ENCODE measurements at places on chromosomes 2 and 18. TPM values are rescaled to one million over a fixed set of nuclear protein-coding genes. Genes with fewer than 3 reads are reported as not detected.

Gene CCDC74B
- total RNA-seq: 2.3 TPM

Gene DPYSL5
- total RNA-seq: not detected

Gene TLX2
- total RNA-seq: under 0.01 TPM

Gene UCN
- 1.1 TPM for total RNA-seq

Gene WNT10A
- under 0.01 TPM for total RNA-seq

Gene ZAP70
- total RNA-seq: not detected

Gene STAT4
- total RNA-seq: 11.6 TPM

Gene SH3BP4
- 36.4 TPM for total RNA-seq

Gene MOGAT1
- not detected for total RNA-seq

Gene EDAR
- total RNA-seq: not detected

Gene DSC1
- total RNA-seq: under 0.01 TPM

Gene VWC2L
- not detected for total RNA-seq

Gene FBXO36
- 1.5 TPM for total RNA-seq

Gene SPATS2L
- 60.6 TPM for total RNA-seq

Gene ERICH2
- not detected for total RNA-seq

Gene DSG4
- total RNA-seq: not detected

Gene UGT1A9
- under 0.01 TPM for total RNA-seq

Gene TOGARAM2
- total RNA-seq: not detected

Gene MDH1B
- 0.56 TPM for total RNA-seq

Gene L3MBTL4
- under 0.01 TPM for total RNA-seq

Gene EPC2
- total RNA-seq: 14.0 TPM

Gene CELF4
- not detected for total RNA-seq

Gene PAIP2B
- total RNA-seq: 0.58 TPM

Gene CHN1
- total RNA-seq: 6.8 TPM

Gene STEAP3
- total RNA-seq: 31.4 TPM

Gene ALPG
- not detected for total RNA-seq

Gene STRN
- total RNA-seq: 14.4 TPM

Gene RBKS
- 2.3 TPM for total RNA-seq

Gene NETO1
- not detected for total RNA-seq

Gene SLC19A3
- total RNA-seq: 0.19 TPM

Gene KIF5C
- 0.38 TPM for total RNA-seq

Gene VWA3B
- not detected for total RNA-seq

Gene FOXD4L1
- total RNA-seq: 0.19 TPM

Gene WNT6
- total RNA-seq: not detected

All from regular cardiac myocyte (primary cell).